ENCODE measurements at places on chromosomes 16 and 17. TPM values are rescaled to one million over a fixed set of nuclear protein-coding genes. Genes with fewer than 3 reads are reported as not detected.

The SLC12A3 gene
- not detected for total RNA-seq

DNA sequence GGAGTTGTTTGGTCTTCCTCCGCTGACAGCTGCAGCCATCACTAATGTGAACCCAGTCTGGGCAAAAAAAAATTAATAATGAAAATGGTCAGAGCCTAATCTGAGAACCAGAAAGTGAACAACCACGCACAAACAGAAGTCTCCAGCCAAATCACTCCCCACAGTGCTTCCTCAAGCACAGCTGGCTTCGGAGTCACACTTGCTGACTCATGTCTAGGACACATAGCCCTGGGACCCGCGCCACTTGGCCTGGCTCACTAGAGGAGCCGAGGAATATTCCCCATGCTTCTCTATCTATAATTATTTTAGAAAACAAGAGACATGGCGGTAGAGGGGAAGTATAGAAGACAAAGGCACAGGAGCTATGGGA lies 109.1 kb downstream of the ZFHX3 start:
- peak; percentile 94 for DNase-seq
- no peak overlapping the region for H3K4me3 ChIP-seq
- no peaks in the 10 kb centered on the region for H3K27me3 ChIP-seq
- H3K4me1 ChIP-seq = peaks cover 54% of the 10 kb centered on the region
- peak overlapping the region; percentile 66 for H3K27ac ChIP-seq

DNA sequence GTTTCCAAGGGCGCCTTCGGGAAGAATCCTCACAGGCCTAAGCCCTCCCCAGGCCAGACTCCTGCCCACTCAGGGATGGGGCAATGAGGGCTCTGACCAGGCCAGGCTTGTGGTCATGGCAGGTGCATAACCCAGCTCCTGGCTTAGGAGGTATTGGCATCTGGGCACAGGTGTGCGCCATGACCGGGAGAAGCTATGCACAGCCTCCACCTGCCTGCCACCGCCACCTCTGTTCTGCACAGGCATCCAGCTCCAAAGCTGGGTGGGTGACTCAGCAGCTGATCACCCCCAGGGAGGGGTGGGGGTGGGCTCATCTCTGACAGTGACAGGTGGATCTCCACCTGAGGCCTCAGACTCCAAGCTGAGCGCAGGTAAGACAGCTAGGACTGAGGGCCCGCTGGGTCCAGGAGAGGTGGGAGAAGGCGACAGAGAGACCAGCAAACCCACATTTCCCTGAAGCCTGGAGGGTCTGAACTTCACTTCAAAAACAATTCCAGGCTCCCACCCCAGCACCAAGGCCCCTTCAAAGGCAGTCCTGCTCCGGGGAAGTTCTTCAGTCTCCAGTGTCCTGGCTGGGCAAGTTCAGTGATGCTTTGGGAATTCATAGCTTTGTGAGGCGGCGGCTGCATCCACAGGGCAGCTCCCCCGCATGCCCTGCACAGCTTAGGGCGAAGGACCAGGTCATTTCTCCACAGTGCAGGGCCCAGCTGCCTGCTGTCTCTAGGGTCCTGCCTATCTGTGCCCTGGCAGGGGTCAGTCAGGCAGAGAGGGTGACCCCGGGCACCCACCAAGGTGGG lies 121.6 kb upstream of the SMURF2 start:
- DNase-seq = no peak
- H3K4me1 ChIP-seq = peaks cover 34% of the 10 kb centered on the region
- H3K27ac ChIP-seq = no peak overlapping the region
- H3K36me3 ChIP-seq = peaks cover 48% of the 10 kb centered on the region

The CAMKK1 gene
- 3.8 TPM for total RNA-seq

DNA sequence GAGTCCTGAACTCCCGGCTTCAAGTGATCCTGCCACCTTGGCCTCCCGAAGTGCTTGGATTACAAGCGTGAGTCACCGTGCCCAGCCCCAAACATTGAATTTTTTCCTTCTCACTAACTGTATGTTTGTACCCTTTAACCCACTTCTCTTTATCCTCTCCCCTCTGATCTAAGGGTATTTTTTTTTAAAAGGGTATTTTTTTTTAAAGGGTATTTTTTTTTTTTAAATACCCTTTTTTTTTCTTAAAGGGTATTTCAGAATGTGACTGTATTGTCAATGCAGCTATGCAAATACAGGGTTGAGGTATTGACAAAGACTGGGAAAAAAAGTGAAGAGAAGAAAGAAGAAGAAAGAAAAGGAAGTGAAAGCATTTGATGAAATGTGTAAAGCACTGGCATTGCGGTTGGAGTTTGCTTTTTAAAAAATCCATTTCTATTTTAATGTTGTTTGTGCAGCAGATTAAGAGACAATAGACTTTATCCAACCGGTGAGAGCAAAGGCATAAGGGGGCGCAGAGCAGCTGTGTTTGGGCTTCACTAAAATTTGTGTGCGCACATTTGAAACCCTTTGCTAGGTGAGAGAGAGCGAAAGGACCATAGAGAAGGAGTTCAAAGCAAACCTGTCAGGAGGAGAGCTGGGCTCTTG lies 42.4 kb downstream of the SYT17 start:
- H3K4me1 ChIP-seq = no peaks in the 10 kb centered on the region
- no peak overlapping the region for H3K27ac ChIP-seq
- DNase-seq = no peak

DNA sequence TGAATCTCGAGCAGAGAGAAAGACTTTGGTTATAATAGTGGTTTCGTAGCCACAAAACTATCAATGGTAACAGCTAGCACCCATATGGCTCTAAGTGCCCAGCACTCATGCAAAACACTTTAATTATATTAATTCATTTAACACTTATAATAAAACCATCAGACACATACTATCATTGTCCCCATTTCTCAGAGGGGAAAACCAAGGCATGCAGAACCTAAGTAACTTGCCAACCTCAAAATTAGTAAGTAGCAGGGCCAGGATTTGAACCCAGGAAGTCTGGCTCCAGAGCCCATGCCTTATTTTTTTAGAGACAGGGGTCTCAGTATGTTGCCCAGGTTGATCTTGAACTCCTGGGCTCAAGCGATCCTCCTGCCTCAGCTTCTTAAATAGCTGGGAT lies 145.6 kb upstream of the HS3ST2 start:
- peak; percentile 24 for DNase-seq
- no peak overlapping the region for H3K27ac ChIP-seq
- H3K27me3 ChIP-seq = no peaks in the 10 kb centered on the region
- no peaks in the 10 kb centered on the region for H3K36me3 ChIP-seq
- H3K4me1 ChIP-seq = peaks cover 35% of the 10 kb centered on the region

The EPOP gene
- 2.8 TPM for total RNA-seq

DNA sequence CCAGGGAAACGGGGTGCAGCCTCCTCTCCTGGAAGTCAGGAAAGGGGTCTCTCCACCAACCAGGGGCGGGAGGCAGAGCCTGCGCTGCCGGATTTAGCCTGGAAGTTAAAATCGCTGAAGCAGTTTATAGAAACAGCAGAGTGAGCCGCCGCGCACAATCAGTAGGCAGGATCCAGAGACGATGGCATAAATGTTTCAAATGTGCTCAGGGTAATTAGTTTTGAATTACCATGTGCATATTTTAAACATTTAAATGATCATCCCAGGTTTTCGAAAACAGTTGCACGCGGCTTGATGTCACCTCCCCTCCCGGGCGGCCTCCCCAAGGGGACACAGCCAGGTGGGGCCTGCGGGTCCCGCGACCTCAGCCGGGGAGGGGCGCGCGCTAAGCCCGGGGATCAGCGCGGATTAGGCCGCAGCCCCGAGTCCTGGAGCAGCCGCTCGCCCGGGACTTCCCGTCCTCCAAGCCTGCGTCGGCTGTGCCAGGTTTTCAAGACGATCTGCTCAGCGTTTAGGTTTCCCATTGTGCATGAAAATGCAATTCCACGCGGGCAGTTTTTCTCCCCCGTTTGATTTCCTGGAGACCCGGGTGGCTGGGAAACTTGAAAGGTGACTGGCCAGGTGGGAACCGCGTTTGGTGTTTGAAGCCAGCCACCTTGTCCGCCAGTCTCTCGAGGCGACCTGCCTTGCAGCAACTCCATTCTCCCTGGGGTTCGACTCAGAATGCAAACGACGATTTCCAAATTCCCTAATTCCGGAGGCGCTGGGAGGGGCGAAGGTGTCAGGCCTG lies 78.3 kb downstream of the RPA1 start:
- H3K27ac ChIP-seq = no peak overlapping the region
- no peak for DNase-seq
- H3K4me1 ChIP-seq = peaks cover 12% of the 10 kb centered on the region
- H3K27me3 ChIP-seq = peaks cover 24% of the 10 kb centered on the region

The EXOC3L1 gene
- 2.1 TPM for total RNA-seq

- peaks cover 12% of the 10 kb centered on the region for H3K4me1 ChIP-seq
- no peaks in the 10 kb centered on the region for H3K27me3 ChIP-seq
- no peak overlapping the region for H3K27ac ChIP-seq
- DNase-seq = no peak
- H3K4me3 ChIP-seq = no peak overlapping the region
Measured at GRCh38 chr17:57009737-57010445, 32.0 kb downstream of the SCPEP1 start.

GRCh38 chr17:45719335-45720071 lies 64.6 kb upstream of the CRHR1 start:
- no peaks in the 10 kb centered on the region for H3K4me1 ChIP-seq
- H3K36me3 ChIP-seq = no peaks in the 10 kb centered on the region
- no peak overlapping the region for H3K4me3 ChIP-seq
- no peak overlapping the region for H3K27ac ChIP-seq

DNA sequence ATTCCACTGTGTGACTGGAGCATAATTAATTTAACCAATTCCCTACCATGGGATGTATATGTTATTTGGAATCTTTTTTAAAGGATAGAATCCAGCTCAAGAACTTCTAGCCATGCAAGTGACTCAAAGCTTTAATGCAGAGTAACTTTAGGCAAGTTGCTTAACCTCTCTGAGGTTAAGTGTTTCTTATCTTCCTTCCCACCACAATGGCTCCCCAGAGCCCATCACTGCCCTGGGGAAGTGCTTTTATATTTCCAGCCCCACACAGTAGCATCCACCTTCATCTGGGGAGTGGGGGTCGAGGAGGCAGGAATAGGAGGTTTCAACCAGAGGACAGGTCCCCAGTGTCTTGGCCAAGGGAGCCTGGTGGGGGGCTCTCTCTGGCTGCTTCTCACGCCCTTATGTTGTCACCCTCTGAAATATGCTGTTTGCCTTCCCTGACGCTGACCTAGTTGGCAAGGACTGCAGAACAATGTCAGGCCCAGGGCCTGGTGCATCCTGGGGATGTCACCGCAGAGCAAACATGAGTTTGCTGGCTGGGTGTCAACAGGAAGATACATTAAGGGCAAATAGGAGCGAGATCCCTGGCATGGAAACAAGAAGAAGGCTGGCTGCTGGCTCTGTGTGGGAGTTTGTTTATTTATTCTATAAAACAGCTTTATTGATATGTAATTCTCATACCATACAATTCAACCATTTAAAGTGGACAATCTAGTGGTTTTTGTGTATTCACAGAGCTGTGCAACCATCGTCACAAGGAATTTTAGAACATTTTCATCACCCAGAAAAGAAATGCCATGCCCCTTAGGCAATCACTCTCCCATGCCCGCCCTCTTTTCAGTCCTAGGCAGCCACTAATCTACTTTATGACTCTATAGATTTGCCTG lies 46.6 kb upstream of the WSB1 start:
- peaks cover 50% of the 10 kb centered on the region for H3K4me1 ChIP-seq
- peak overlapping the region; percentile 84 for H3K27ac ChIP-seq
- DNase-seq = peak; percentile 87

The MTSS2 gene
- 36.4 TPM for total RNA-seq

GRCh38 chr16:57606147-57606846 lies 22.1 kb upstream of the ADGRG1 start:
- no peak overlapping the region for H3K4me3 ChIP-seq
- no peaks in the 10 kb centered on the region for H3K27me3 ChIP-seq
- no peak overlapping the region for H3K27ac ChIP-seq

DNA sequence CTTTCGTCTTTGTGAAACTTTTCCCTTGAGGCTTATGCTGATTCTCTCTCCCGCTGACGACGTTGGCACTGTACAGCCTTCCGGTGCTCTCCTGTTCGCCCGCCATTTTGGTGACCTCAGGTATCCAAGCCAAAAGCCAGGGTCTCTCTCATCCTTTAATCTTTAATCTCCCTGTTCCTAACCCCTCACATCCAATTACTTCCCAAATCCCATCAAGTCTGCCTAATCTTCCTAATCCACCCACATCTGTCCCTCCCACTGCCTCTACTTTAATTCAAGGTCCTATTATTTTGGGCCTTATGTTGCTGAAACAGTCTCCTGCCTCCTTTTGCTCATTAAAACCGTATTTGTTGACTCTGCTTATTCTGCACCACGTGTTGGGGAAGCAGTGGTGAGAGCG lies 7.3 kb downstream of the WRAP53 start:
- H3K4me3 ChIP-seq = no peak overlapping the region
- H3K27ac ChIP-seq = no peak overlapping the region
- H3K4me1 ChIP-seq = no peaks in the 10 kb centered on the region
- no peaks in the 10 kb centered on the region for H3K27me3 ChIP-seq
- no peak for DNase-seq

The C17orf50 gene
- not detected for total RNA-seq

DNA sequence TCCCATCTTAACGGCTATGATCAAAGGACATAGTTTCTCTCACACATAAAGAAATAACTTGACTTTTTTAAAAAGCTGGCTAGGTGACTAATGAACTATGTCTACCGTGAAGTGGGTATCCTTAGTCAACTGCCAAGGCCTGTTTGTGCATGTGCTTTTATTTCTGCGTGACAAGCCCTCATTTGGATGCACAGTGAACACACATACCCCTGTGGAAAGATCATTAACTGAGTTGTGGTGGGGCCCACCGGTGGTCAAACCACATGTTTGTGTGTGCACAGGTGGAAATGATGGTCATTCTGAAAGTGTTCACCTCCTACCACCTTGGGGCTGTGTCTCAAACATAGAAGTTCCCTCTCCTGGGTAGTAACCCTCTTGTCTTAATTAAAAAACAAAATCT lies 256.1 kb upstream of the SALL1 start:
- no peaks in the 10 kb centered on the region for H3K36me3 ChIP-seq
- no peaks in the 10 kb centered on the region for H3K27me3 ChIP-seq
- no peak for DNase-seq
- H3K27ac ChIP-seq = no peak overlapping the region

GRCh38 chr17:42422958-42423712 lies at the start of gene CAVIN1:
Gene CAVIN1 (minus strand): TSS chr17:42423256. CDS start chr17:42423097, 159 bp downstream.
- peaks cover 47% of the 10 kb centered on the region for H3K4me1 ChIP-seq
- peak within 1 kb of the TSS; percentile 100 for H3K27ac ChIP-seq
- H3K36me3 ChIP-seq = no peaks in the 10 kb centered on the region
- no peaks in the 10 kb centered on the region for H3K27me3 ChIP-seq
- peak; percentile 100 for DNase-seq

GRCh38 chr17:40190197-40191021 lies 13.1 kb downstream of the RAPGEFL1 start:
- no peak overlapping the region for H3K27ac ChIP-seq
- H3K27me3 ChIP-seq = no peaks in the 10 kb centered on the region
- peak overlapping the region; percentile 60 for H3K4me3 ChIP-seq
- no peaks in the 10 kb centered on the region for H3K36me3 ChIP-seq
- no peak for DNase-seq

- H3K27me3 ChIP-seq = no peaks in the 10 kb centered on the region
- no peak overlapping the region for H3K27ac ChIP-seq
- H3K36me3 ChIP-seq = no peaks in the 10 kb centered on the region
- DNase-seq = no peak
Measured at GRCh38 chr16:15925631-15926030, 23.8 kb upstream of the ABCC1 start.

The ZG16B gene
- not detected for total RNA-seq

Measured in sigmoid colon (tissue), 7 donors.